ENCODE measurements at places on chromosomes 1 and 21.

GRCh38 chr1:81802457-81802706 is 1.6 kb downstream of the ADGRL2 start:
- H3K27ac ChIP-seq, result no peak overlapping the region
- H3K27me3 ChIP-seq, result no peaks in the 10 kb centered on the region
- peaks cover 5% of the 10 kb centered on the region for H3K4me1 ChIP-seq

DNA sequence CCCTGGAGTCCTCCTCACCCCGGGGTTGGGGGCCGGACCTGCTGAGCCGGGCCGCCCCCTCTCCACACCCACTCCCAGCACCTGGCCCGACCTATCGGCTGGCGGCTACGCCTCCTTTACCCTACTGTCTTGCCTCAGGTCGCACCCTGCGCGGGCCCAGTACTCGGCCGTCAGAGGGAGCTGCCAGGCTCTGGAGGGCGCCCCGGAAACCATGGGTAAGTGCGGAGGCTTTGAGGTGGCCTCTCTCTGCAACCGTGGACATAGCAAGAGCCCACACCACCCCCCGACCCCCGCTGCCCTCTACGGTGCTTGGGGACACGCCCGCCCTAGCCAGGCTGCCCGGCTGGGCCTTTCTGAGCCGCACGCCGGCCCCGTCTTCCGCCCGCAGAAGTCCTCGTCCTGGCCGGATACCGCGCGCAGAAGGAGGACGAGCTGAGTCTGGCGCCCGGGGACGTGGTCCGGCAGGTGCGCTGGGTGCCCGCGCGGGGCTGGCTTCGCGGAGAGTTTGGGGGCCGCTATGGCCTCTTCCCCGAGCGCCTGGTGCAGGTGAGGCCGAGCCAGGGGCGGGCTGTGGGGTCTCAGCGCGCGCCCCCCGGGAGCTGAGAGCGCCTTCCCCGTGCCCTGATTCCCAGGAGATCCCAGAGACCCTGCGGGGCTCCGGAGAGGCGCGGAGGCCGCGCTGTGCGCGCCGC is at the start of gene SH3D21:
Gene SH3D21 (plus strand): TSS at position 159 of the 692 bp plus-strand sequence. CDS start 53 bp downstream, at position 212.
- H3K4me3 ChIP-seq, result peak within 1 kb of the TSS; percentile 66
- peaks cover 20% of the 10 kb centered on the region for H3K36me3 ChIP-seq
- peak within 1 kb of the TSS; percentile 55 for H3K27ac ChIP-seq
- H3K4me1 ChIP-seq, result peaks cover 18% of the 10 kb centered on the region

GRCh38 chr1:221016751-221017150 is 137.5 kb downstream of the HLX start:
- no peaks in the 10 kb centered on the region for H3K4me1 ChIP-seq
- no peaks in the 10 kb centered on the region for H3K27me3 ChIP-seq
- no peak for DNase-seq

GRCh38 chr1:215114154-215114933 is 31.8 kb downstream of the KCNK2 start:
- no peaks in the 10 kb centered on the region for H3K36me3 ChIP-seq
- no peaks in the 10 kb centered on the region for H3K27me3 ChIP-seq
- DNase-seq, result peak; percentile 89
- H3K4me1 ChIP-seq, result peaks cover 18% of the 10 kb centered on the region
- peak overlapping the region; percentile 65 for H3K27ac ChIP-seq

- no peak overlapping the region for H3K27ac ChIP-seq
- no peak for DNase-seq
- H3K4me3 ChIP-seq, result no peak overlapping the region
Measured at GRCh38 chr1:229657993-229658755, 32.1 kb downstream of the URB2 start.

GRCh38 chr1:158819461-158820443 is 11.4 kb upstream of the MNDA start:
- DNase-seq, result peak; percentile 8
- H3K36me3 ChIP-seq, result no peaks in the 10 kb centered on the region
- H3K27me3 ChIP-seq, result no peaks in the 10 kb centered on the region
- no peaks in the 10 kb centered on the region for H3K4me1 ChIP-seq
- no peak overlapping the region for H3K4me3 ChIP-seq

- H3K27ac ChIP-seq, result no peak overlapping the region
- H3K36me3 ChIP-seq, result no peaks in the 10 kb centered on the region
- no peak overlapping the region for H3K4me3 ChIP-seq
- no peaks in the 10 kb centered on the region for H3K27me3 ChIP-seq
- no peak for DNase-seq
Measured at GRCh38 chr1:51515312-51515960, 3.6 kb downstream of the EPS15 start.

DNA sequence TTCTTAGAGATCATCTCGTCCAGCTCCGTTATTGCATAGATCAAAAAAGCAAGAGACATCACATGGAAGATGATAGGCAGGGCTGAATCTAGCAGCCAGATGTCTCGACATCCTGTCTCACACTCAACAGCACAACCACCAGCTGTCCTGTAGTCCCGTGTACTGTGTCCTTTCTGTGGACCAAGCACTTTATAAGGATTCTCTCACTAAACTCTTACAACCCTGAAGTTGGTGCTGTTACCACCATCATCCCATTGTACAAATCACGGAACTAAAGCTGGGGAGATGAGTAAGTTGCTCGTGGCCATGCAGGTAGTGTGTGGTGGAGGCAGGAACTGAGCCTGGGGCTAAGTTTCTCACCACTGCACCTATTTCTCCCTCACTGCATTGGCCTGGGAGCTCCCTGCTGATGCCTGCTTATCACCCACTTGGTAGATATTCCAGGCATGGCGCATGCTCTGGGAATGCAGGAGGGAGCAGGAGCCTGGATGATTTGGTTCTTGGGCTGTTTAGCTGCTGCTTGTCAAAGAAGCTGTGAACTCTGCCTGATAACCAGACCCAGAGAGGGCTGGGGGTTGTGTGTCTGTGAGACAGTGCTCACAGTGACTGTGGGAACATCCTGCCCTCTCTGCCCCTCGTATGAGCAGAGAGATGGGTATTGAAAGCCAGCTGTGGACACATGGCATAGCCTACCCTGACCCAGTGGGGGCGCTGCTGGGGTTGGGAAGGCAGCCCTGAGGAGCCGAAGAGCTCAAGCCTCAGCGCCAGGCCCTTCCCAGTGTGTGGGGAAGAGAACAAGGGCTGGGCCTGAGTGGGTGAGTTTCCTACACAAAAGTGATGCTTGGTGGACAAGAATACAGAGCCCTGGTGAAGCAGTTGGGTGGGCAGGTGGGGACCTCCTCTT is 13.6 kb downstream of the PPFIA4 start:
- no peaks in the 10 kb centered on the region for H3K36me3 ChIP-seq
- no peak overlapping the region for H3K4me3 ChIP-seq
- H3K4me1 ChIP-seq, result peaks cover 13% of the 10 kb centered on the region

DNA sequence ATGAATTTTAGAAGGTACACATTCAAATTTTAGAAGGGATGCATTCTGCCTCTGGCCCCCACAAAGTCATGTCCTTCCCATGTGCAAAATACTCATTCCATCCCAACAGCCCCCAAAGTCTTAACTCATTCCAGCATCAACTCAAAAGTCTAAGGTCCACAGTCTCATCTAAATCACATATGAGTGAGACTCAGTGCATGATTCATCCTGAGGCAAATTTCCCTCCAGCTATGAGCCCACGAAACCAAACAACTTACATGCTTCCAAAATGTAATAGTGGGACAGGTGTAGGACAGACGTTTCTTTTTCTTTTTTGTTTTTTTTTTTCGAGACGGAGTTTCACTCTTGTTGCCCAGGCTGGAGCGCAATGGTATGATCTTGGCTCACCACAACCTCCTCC is 12.5 kb upstream of the WNT2B start:
- peaks cover 11% of the 10 kb centered on the region for H3K27me3 ChIP-seq
- H3K4me1 ChIP-seq, result no peaks in the 10 kb centered on the region
- DNase-seq, result no peak

GRCh38 chr1:236734141-236734765 is 48.0 kb downstream of the ACTN2 start:
- no peaks in the 10 kb centered on the region for H3K36me3 ChIP-seq
- H3K27ac ChIP-seq, result no peak overlapping the region
- no peaks in the 10 kb centered on the region for H3K4me1 ChIP-seq
- peak; percentile 10 for DNase-seq
- H3K4me3 ChIP-seq, result no peak overlapping the region

- H3K4me3 ChIP-seq, result no peak overlapping the region
- no peaks in the 10 kb centered on the region for H3K4me1 ChIP-seq
- no peaks in the 10 kb centered on the region for H3K36me3 ChIP-seq
- no peak overlapping the region for H3K27ac ChIP-seq
- H3K27me3 ChIP-seq, result peaks cover 5% of the 10 kb centered on the region
- DNase-seq, result no peak
Measured at GRCh38 chr1:229993060-229993459, 74.0 kb upstream of the GALNT2 start.

DNA sequence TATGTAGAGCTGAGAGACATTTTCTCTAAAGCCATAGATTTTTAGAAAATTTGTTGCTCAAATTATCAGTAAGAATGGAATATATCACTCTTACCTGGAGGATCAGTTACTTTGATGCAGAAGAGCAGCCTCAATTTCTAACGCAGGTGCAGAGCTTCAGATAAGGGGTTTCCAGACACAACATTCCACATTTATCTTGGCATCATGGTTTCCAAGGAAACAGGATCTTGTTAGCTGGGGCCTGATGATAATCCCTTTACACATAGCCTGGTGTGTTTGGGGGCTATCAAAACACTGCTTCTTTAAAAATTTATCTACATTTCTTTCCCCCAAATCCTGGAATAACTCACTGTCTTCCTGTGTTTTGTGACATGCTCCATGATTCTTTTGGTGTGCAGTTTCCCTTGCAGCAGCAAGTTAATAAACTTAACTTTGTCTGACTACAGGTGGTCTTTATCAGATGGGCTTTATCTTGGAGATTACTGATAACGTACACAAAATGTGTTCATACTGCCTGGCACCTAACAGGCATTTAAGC is 2.7 kb upstream of the STX12 start:
- no peak overlapping the region for H3K4me3 ChIP-seq
- no peaks in the 10 kb centered on the region for H3K36me3 ChIP-seq
- DNase-seq, result no peak
- H3K27me3 ChIP-seq, result no peaks in the 10 kb centered on the region
- H3K27ac ChIP-seq, result no peak overlapping the region

- no peaks in the 10 kb centered on the region for H3K4me1 ChIP-seq
- no peak overlapping the region for H3K4me3 ChIP-seq
- H3K36me3 ChIP-seq, result no peaks in the 10 kb centered on the region
- H3K27me3 ChIP-seq, result peaks cover 4% of the 10 kb centered on the region
- H3K27ac ChIP-seq, result no peak overlapping the region
Measured at GRCh38 chr21:34367320-34367935, 3.6 kb downstream of the KCNE2 start.

DNA sequence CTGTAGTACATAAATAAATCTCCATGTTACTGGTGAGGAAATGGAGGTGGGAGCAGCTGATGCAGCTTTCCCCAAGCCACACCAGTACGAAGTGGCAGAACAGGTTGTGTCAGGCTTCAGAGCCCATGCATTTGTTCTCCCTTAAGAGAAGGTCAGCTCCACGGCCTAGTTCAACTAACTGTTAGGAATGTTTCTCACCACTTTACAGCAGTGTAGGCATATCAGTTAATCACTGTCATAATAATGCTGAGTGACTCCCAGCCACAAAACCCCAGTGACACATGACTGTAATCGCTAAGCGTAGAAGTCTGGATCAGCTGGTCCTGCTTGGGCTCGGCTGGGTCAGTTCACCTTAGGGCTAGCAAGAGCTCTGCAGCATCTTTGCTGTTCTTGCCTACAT is 90.4 kb downstream of the VPS26C start:
- H3K4me1 ChIP-seq, result no peaks in the 10 kb centered on the region
- DNase-seq, result no peak
- H3K27ac ChIP-seq, result no peak overlapping the region
- H3K36me3 ChIP-seq, result peaks cover 63% of the 10 kb centered on the region
